ENCODE measurements at places on chromosomes 5 and 9. TPM values are rescaled to one million over a fixed set of nuclear protein-coding genes. Genes with fewer than 3 reads are reported as not detected.

DNA sequence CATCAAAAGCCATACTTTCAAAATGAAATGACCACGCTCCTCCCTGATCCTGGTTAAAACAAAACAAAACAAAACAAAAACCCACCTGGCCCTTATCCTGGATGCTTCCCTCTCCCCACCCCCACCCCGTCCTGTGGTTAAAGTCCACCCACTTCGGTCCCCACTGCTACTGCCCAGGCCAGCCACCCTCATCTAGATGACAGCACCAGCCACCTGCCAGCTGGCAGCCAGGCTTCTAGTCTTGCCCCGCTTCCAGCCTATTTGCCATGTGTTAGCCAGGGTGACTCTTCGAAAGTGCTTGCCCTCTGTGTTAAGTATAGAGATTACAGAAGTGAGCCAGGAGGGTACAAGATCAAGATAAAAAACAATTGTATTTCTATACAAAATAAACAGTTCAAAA lies 27.5 kb upstream of the NCS1 start:
- no peak for DNase-seq

DNA sequence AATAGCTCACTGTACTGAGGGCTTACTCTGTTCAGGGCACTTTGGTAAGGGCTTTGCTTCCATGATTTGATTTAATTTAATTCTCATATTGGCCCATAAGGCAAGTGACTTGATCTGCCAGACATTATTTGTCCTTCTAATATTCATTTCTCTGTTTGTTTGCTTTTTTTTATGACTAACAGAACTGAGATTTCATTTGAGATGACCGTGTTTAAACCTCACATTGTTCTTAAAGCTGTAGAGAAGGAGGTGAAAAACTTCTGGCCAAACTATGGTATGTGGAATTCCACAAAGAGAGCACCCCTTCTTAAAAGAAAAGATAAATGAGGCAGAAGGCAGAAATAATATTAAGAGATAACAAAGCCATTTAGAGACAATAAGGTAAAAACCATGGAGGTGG lies 775.6 kb upstream of the ACO1 start:
- no peak for DNase-seq

NR5A1 gene
- not detected for total RNA-seq

- no peak for DNase-seq
Measured at GRCh38 chr9:124332361-124333202, 74.8 kb downstream of the NEK6 start.

IFNB1 gene
- total RNA-seq = not detected

CDC20B gene
- not detected for total RNA-seq

NR3C1 gene
- total RNA-seq = 86.2 TPM

DNA sequence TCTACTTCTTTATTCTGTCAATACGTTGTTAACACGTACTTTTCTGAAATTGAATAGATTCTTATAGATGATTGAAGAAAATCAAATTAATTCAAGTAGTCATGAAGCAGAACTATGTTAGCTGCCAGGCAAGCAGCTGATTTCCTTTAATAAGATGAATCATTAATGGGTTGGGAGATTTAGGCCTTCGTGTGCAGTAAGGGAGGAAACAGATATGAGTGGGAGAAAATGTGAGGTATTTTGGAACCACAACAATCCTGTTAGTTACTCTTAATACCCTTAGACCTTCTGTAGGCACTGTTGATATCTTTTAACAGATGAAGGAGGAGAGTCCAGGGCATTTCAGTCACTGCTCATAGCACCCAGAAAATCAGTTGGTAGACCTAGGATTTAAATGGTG lies 121.0 kb downstream of the AOPEP start:
- no peak for DNase-seq

DNA sequence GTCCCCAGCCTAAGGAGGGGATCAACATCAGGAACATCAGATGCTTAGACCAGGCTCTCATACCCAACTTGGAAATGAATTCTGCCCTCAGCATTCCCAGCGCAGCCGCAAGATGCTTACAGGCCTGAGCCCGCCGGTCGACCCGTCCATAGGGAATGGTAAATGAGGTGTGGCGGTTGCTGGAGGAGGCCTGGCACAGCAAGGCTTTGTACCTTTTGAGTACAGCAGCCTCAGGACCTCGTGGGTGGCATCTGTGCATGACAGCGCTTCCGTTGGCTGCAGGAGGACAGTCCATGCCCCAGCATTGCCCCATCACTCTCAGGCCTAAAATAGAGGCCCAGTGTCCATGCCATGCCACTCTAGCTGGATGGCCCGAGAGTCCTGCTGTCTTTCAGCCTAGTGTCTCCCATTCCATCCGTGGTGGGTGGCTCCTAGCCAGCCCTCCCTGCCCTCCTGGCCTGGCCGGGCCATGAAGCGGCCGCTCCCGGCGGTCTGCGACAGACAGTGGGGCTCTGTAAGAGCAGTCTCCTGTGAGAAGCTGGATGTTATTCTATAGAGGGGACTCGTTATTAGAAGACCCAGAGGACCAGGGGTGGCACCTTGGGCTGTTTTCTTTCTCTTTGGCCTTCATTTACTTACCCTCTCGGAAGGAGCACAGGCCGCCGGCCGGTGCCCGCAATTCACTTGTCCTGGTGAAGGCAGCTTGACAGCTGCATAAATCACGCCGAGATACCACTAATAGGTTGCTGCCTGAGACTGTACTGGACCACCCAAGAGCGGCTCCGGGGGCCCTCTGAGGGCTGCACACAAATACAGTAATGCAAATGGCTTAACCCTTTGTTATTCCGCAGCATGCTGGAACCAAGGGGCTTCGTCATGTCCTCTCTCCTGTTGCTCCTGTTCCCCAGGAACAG lies 223.5 kb upstream of the TUT7 start:
- no peak for DNase-seq

DNA sequence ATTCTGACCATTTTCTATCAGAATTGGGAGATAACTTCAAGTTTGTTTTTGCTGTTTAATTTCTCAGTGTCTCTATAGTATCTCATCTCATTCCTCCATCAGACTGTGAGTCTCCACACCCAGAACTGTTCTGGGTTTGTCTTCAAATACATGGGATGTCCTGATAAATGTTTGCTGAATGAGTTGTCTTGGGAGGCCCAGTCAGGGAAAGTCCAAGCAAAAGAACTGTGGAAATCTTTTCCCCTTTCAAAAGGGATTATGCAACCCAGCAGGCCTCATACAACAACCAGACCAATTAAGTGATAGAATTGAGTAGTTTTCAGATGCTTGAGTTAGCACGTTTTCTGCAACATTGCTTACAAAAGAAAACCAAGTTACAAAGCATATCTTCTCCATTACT lies 324.4 kb downstream of the BRINP1 start:
- no peak for DNase-seq

DNA sequence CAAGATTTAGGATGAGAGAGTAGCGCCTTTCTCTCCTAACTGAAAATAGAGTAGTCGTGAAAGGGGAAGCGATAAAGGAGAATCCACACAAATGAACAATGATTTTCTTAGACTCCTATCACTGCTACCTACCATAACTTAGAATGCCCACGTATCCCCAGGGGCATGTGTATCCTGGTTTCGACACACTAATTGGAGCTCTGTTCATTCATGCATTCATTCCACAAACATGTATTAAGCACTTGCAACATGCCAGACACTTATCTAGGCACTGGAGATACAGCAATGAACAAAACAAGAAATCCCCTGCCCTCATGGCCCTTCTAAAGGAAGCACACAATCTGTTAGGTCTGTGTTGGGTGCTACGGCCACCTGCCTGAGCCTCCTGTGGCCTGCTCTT lies 40.0 kb downstream of the ARL15 start:
- DNase-seq = no peak

- no peak for DNase-seq
Measured at GRCh38 chr9:32525709-32526030, 326 bp downstream of the RIGI start.

- no peak for DNase-seq
Measured at GRCh38 chr5:111676466-111676865, 80.5 kb downstream of the NREP start.

DNA sequence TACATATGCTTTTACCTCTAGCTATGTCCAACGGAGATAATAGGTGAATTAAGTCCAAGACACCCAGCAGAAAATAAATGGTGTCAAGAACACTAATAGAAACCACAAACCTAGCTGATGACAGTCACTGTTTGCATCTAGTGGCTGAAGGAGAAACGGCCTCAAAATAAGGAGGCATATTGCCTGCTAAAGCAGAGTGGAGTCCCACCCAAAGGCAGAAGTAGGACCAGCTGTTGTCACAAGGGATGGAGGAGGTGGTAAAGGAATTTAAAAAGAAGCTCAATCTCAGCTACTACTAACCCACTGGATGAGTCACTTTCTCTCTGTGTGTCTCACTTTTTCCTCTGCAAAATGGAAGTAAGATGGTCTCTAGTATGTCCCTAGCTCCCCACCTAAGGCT lies 224.3 kb downstream of the GRIA1 start:
- no peak for DNase-seq

DNA sequence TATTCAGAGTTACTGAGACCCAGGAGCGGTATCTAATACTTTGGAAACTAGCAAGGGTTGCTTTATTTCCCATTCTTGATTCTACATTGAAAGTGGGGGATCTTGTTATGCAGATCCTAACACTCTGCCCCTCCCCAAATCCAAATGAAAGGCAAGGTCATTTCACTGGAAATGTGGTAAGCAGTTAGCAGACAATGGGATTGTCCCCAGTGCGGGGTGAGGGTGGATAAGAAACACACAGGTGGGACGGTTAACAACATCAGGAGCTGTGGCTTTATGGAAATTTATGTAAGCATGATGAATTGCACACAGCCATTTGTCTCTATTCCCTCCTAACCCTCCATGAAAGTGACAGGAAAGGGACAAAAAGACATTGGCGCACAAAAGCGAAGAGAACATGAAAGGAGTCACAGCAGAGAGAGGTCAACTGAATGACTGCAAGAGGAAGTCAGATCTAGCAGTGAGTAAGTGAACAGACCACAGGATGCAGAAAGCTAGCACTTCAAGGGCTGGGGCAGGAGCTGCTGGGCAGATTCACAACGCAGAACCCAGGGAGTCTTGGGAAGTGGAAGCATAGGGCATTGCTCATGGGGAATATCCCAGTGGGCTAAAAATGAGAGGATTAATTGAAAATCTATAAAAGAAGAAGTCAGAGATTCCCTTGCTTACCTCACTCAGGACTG lies 184.4 kb downstream of the HSD17B3 start:
- DNase-seq = no peak

DNA sequence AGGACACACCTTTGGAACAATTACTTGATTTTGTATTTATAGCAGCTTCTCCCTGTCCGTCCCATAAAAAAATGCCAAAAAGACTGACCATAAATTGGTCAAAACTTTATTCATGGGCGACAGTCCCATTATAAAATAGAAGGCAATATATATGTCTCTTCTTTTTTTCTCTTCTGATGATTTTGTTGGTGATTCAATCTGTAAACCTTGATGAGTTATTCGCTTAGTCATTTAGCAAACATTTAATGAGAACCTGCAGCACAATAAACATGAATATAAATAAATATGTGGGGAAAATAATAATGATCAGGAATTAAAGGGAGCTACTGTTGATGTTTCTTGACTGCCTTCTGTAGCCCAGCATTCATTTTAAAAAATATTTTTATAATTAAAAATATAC lies 356.4 kb upstream of the ACTBL2 start:
- no peak for DNase-seq

HAVCR2 gene
- total RNA-seq = 7.7 TPM

PCDHGB5 gene
- 16.7 TPM for total RNA-seq

- DNase-seq = no peak
Measured at GRCh38 chr9:126915846-126916543, 1.4 kb downstream of the RALGPS1 start.

DNA sequence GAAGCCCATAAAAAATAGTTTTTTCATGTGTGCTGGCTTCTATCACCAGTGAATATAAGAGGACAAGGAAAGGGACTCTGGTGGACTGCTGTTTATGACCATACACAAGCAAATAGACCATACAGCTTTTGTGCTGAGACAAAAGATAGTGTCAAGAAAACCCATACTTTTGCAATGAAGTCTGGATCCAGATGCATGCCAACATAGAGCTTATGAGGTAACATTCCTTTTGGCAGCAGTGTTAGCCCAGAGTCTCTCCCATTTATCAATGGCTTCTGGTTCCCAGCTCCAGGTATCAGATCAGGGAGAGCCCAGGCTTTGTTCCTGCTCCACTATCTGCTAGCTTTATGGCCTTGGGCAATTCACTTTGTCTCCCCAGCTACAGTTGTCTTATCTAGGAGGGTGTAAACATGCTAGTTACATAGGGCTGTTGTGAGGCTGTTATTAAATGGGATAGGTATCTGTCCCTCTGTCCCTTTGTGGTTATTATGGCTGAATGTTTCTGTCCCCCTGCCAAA lies 55.6 kb downstream of the CCDC192 start:
- no peak for DNase-seq

GRCh38 chr9:73137286-73137899 lies 14.3 kb upstream of the ANXA1 start:
- DNase-seq = no peak

- no peak for DNase-seq
Measured at GRCh38 chr9:107872457-107873192, 383.1 kb upstream of the KLF4 start.

DNA sequence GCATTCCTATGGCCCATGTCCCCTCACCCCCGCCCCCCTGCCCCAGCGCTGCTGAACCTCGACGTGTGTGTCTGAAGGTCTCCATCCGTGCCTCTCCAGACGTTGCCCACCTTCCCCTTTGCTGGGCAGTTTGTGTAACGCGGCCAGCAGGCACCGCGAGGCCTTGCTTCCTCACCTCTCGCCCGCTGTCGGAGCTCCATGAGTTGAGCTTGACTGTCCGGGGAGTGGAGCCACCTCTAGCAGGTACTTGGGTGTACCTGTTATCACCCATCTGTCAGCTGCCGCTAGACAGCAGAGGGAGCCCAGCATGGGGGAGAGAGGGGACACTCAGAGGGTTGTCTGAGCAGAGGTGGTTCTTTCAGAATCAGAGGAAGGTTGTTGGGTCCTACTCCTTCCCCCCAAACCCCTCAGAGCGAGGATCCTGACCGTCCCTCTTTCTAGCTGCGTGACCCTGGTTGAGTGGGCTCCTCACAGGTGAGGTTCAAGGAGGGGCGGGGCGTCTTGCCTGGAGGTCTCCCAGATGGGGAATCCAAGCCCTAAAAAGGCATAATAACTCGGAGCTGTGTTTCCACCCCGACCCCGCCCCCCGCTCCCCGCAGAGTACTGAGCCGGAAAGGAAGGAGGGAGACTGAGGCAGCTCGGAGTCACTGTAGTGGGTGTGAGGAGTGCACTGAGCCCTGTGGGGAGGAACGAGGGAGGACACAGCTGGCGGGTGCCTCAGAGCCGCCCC lies 184.7 kb downstream of the C9orf50 start:
- DNase-seq = no peak

DNA sequence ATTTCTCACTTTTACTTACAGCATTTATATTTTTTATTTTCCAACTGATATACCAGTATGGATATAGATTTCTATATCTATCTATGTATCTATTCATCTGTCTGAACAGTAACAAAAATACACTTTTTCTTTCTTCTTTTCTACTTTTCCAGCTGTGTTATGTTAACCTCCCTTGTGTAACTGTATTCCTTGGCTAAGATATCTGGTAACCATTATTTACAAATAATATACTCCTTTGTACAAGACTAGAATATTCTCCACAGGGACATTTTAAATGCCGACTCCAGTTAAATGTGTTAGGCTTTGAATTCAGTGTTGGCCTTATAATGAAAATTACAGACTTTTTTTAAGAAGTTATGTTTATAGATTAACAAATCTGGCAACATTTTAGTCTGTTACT lies 168.7 kb downstream of the XRCC4 start:
- DNase-seq = no peak

GRCh38 chr5:88934439-88934838 lies 51.5 kb upstream of the MEF2C start:
- no peak for DNase-seq

GRCh38 chr9:27078685-27079084 lies 30.3 kb upstream of the TEK start:
- no peak for DNase-seq
